ENCODE measurements at places on chromosomes 2 and 18. TPM values are rescaled to one million over a fixed set of nuclear protein-coding genes. Genes with fewer than 3 reads are reported as not detected.

DNA sequence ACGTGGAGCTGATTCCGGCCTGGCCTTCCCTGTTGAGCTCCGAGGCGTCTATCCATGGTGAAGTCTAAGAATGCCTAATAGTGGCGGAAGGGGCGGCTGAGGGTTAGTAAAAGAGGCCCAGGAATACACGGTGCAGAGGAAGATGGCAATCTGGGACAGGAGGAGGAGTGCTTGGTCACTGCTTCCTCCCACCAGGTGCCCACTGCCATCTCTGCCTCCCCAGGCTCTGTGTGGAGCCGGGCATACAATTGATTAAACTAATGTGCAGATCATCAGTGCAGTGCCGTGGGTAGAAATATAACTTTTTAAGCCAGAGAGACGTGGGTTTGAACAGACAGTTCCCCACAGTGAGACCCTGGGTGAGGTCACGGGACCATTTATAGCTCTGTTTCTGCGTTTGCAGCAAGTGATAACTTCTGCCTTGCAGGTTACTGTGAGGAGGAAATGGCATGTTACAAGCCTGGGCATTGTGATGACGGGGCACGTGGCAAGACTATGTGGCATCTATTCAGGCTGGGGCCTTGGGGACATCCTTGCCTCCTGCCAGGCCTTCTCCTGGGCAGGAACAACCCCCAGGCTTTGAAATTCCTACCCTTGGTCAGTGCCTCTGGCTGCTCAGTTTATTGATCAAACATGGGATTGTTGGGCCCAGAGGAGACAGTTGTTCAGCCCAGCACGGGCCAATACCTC, 204.9 kb downstream of the ASB1 start:
- DNase-seq = peak; percentile 55

- no peak for DNase-seq
Measured at GRCh38 chr2:29726976-29727375, 194.4 kb downstream of the ALK start.

DNA sequence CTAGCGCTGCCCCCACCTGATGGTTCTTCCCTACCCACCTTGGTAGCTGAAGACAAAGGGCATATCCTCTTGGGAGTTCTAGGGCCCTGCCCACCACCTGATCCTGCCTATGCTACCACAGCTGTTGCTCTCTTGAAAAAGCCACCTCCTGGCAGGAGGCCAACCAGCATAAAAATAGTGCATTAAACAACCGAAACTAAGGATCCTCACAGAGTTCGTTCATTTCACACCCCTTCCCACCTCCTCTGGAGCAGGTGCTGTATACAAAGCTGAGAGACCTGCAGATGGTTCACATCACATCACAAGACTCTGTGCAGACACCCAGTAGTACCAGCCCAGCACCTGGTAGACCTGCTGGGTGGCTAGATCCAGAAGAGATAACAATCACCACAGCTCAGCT, 1348.0 kb upstream of the TMEFF2 start:
- no peak for DNase-seq

DNA sequence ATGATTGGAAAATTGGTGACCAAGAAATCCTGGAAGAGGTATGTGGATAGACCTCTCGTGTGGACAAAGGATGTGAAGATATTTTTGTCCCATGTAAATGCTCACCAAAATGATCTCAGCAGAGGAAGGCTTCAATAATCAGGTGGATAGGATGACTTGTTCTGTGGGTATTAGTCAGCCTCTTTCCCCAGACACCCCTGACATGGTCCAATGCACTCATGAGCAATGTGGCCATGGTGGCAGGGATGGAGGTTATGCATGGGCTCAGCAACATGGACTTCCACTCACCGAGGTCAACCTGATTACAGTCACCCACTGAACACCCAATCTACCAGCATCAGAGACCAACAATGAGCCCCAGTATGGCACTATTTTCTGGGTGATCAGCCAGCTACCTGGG, 20.2 kb downstream of the CHRNA1 start:
- no peak for DNase-seq

GRCh38 chr2:194674043-194674442, 983.0 kb upstream of the SLC39A10 start:
- no peak for DNase-seq

DNA sequence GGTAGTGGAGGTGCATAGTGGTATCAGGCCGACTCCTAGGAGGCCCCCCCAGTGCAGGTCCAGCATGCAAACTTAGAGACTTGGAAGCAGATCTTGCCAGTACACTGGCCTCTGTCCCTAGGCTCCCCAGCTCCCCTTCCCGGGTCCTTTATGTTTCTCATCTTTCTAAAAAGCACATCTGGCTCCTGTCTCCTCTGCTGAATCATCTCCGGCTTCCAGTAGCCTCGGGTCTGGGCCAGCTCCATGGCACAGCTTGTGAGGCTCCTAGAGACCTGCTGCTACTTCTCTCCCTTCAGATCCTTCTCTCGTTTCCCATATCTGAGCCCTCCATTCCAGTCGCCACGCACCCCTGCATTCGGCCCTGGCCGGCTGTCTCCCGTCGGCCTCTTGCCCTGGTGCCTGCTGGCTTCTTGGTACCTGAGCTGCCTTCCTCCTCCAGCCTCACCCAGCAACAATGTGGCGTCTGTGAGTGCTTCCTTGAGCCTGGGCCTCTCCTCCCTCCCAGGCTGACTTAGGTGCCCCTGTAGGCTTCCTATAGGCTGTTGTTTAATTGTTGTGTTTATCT, 6.6 kb downstream of the TRAF3IP1 start:
- no peak for DNase-seq

- no peak for DNase-seq
Measured at GRCh38 chr2:75211266-75211770, 12.0 kb upstream of the TACR1 start.

- no peak for DNase-seq
Measured at GRCh38 chr2:143740431-143740830, 611.2 kb downstream of the ARHGAP15 start.

- DNase-seq = peak; percentile 27
Measured at GRCh38 chr2:26534098-26534864, 56.4 kb upstream of the OTOF start.

DNA sequence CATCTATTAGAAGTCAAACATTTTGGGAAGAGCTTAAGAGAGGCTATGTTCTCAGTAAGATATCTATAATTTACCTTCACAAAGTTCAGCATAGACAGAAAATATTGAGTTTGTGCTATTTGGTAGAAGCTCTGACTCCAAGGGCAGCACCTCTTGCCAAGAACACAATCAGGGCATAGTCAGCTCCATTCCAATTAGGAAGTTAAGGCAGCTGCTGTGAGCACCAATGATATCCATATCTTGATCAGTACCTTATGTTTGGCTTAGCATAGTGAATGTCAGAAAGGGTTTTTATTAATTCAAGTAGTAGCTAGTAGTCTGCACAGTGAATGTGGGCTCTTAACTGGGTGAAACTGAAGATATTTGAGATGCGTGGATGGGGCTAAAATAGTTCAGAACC, 86.4 kb upstream of the SPRED2 start:
- no peak for DNase-seq

GRCh38 chr2:240396623-240397541, 38.6 kb upstream of the GPC1 start:
- no peak for DNase-seq

GRCh38 chr18:42574871-42575270, 540.6 kb downstream of the RIT2 start:
- no peak for DNase-seq

- no peak for DNase-seq
Measured at GRCh38 chr2:105373895-105374401, 24.9 kb downstream of the FHL2 start.

DNA sequence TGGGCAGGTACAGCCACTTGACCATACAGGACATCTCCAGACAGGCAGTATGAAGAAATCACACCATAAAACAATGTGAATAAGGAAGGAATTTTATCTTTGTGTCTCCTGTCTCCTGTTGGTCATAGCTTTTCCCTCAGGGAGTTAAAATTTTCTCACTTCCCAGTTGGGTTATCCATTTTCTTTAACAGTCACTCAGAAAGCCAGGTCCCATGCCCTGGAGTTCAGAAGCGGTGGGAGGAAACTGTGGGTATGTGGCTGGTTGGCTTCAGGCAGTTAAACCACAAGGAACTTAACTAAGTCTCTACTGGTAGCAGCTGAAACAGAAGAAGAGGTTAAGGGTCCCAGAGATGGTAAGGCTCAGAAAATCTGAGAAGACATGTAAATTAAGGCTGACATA, 6.5 kb upstream of the SMAD2 start:
- DNase-seq = no peak

DNA sequence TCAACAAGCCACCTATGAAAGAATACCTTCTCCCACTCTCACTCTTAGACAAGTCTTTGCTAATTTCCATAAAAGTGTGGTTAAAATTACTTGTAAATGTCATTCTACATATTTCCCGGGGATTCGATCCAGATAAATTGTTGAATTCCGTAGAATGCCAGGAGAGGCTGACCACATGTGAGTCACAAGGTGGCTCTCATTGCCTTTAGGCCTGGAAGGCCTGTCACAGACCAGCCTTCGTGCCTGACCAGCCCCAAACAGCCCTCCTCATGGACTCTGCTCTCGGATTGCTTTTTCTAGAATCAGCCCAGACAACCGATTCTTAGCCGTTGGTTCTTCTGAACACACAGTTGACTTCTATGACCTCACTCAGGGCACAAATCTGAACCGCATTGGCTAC, 86.0 kb downstream of the RTN4 start:
- DNase-seq = no peak

- DNase-seq = no peak
Measured at GRCh38 chr2:11930211-11930761, 183.9 kb downstream of the LPIN1 start.

GRCh38 chr2:190846746-190847145, 33.9 kb upstream of the GLS start:
- no peak for DNase-seq

DNA sequence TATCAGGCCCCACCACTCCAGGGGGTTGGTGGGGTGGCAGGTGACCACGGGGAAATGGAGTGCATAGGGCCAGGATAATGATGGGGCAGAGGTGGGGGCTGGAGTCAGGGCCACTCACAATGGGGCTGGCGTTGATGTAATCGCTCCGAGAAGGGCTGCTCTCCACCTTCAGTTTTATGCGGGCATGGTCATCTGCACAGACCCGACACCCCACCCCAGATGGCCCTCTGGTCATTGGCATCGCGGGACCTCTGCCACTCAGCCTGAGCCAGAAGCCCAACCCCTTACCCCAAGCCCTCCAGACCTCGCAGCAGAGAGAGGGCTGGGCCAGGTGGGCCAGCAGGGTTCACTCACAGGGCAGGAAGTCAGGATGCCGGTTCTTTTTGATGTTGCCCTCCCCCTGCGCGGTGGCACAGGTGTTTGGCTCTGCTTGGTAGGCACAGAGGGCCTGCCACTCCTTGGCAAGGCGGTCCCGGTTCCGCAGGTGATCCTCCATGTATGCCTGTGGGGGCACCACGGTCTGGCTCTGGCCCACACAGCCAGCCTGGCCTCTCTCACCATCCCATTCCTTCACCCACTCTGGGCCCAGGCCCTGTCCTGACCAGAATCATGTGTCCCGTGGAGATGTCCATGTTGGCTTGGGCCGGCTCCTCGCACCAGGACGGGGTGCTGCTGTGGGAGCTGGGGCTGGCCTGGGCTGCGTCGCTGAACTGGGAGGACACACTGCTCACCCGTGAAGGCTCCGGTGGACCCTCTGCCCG, 12.4 kb downstream of the PTPRN start:
- DNase-seq = no peak

DNA sequence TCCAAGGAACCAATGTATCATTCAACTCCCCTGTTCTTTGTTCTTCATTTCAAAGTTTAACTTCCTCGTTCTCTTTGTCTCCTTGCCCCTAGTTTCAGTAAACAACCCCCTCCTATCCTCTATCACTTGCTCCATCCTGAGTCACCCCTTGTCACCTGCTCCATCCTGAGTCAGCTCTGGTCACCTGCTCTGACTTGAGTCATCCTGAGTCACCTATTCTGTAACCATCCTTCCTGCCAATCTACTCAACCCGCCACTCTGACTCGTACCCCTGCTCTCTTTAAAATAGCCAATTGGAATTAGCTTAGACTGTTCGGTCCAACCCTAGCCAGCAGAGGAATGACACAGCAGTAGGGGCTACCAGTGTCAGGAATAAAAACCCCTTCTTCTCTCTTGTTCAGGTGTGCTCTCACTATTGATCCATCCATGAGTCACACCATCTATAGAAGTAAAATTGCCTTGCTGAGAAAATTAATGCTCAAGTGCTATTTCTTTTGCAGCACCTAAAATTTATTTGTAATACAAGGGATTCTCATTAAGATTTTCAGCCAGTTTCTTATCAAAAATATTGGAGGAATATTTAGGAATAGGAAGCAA, 326.8 kb downstream of the AKAIN1 start:
- no peak for DNase-seq

- no peak for DNase-seq
Measured at GRCh38 chr2:223598994-223599639, 3.0 kb downstream of the SCG2 start.

GRCh38 chr2:118321432-118322105, 233.3 kb downstream of the INSIG2 start:
- no peak for DNase-seq

DNA sequence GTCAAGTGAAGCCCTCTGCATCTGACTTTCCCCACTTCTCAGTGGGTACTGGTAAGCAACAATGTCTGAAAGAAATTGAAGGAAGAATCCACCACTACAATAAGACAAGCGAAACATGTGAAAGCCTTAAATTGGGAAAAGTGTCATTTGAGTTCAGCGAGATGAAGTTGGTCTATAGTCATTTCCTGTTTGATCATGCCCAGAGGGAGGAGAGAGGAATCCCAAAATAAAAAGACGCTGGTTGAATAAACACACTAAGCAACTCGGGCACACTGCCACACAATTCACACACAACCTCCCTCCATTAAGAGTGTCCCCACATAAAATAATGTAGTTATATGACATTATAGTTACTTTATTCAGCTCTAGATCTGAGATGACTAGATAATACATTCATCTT, 166.1 kb downstream of the CBLN2 start:
- DNase-seq = no peak

- DNase-seq = no peak
Measured at GRCh38 chr2:127413782-127414637, 4.2 kb upstream of the PROC start.

GRCh38 chr2:133740500-133740899, 172.2 kb upstream of the NCKAP5 start:
- DNase-seq = no peak

The TAF4B gene
- 1.2 TPM for total RNA-seq

The MYO5B gene
- total RNA-seq = 0.89 TPM

The EPG5 gene
- total RNA-seq = 18.2 TPM

The SLC4A3 gene
- total RNA-seq = 445 TPM

The ATP8B1 gene
- 5.0 TPM for total RNA-seq

The BOLA3 gene
- 88.4 TPM for total RNA-seq

The C2orf72 gene
- 0.16 TPM for total RNA-seq

The EFHD1 gene
- total RNA-seq = 26.3 TPM

The POTEI gene
- not detected for total RNA-seq

The SIX2 gene
- 0.65 TPM for total RNA-seq

Data from Right ventricle myocardium inferior (tissue), 1 donor.